ENCODE measurements at places on chromosomes 4 and X.

- no peak for DNase-seq
These were observed 21.4 kb upstream of the IL15 start for GRCh38 chr4:141614878-141615586.

GRCh38 chr4:85113706-85114105, 147.2 kb upstream of the WDFY3 start:
- DNase-seq, result no peak

GRCh38 chr4:106718548-106718947, 317.6 kb downstream of the DKK2 start:
- no peak for DNase-seq

- no peak for DNase-seq
These were observed 53.0 kb upstream of the DAPP1 start for GRCh38 chr4:99763635-99764101.

DNA sequence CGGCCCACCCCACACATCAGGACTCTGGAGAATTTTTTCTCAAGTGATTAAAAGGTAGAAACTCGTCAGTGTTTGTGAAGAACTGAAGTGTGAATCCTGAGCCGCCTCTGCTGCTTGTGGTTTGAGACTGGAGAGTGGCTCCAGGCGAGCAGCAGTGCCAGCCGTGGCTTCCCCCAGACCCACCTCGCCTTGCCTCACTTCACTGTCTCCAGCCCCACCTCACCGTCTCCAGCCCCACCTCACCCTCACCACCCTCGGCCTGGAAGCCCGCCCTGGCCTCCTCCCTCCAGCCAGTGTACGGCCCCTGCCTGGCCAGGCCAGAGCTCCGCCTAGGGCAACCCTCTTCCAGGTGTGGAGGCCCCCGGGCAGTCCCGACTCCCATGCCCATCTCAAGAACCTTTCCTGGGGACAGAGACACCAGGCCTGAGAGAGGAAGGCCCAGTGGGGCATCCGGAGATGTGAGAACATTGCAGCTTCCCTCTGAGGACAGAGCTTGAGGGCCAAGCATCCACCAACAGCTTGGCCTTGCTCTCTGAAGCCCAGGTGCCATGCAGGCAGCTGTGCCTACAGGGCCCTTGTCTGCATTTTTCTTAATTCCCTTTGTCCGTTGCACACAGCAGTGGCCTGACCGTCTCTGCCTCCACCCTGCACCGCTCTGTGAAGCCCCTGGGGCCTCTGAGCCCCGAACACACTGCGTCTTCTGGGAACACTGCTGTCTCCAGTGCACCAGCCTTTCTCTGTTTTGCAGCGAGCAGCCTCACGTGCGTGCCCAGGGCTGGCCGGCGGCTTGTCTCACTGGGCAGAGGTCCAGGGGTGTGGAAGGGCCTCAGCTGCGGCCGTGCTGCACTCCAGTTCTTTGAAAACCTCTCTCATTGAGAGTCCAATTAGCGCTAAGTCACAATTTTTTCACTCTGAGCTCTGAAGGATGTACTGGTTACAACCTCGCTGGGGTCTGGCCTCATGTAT, 13.8 kb downstream of the SH3BP2 start:
- DNase-seq, result no peak

DNA sequence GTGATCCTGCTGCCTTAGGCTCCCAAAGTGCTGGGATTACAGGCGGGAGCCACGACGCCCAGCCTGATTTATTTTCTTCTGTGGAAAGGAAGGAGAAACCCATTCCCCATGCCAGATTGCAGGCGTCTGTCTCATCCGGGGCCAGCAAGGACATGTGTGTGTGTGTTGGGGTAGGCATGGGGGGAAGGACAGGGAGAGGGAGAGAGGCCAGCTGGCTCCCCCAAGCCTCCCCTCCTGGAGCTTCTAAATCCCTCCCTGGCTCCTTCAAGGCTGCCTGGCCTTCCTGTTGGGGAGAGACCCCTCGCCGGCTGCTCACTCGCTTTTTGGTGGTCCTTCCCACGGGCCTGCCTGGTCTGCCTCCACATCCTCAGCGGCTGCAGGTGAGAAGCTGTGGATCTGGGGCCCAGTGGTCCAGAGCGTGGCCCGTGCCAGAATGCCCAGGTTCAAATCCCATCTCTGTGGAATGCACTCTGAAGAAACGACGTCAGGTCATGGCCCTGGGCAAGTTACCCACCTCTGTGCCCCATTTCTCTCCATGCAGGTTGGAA, 1.3 kb upstream of the PLXNB3 start:
- DNase-seq, result no peak

- DNase-seq, result no peak
These were observed 2.0 kb upstream of the ARX start for GRCh38 chrX:25017667-25018247.

DNA sequence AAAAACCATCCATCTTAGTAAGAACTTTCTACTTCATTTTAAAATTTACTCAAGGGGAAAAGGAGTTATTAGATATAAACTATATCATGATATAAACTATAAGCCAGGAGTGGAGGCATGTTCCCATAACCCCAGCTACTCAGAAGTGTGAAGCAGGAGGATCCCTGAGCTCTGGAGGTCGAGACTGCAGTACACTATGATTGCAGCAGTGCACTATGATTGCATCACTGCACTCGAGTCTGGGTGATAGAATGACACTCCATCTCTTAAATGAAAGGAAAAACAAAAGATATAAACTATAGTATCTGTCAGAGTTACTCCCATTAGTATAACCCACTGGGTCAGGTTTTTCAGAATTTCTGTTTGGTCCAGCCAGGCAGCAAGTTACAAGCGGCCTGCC, 47.6 kb downstream of the RPS3A start:
- DNase-seq, result no peak

GRCh38 chr4:74370912-74371311, 6.0 kb downstream of the EREG start:
- peak; percentile 26 for DNase-seq

GRCh38 chr4:38310446-38311043, 350.3 kb downstream of the PTTG2 start:
- no peak for DNase-seq

- no peak for DNase-seq
These were observed 181.7 kb upstream of the IGFBP7 start for GRCh38 chr4:57291911-57292310.

DNA sequence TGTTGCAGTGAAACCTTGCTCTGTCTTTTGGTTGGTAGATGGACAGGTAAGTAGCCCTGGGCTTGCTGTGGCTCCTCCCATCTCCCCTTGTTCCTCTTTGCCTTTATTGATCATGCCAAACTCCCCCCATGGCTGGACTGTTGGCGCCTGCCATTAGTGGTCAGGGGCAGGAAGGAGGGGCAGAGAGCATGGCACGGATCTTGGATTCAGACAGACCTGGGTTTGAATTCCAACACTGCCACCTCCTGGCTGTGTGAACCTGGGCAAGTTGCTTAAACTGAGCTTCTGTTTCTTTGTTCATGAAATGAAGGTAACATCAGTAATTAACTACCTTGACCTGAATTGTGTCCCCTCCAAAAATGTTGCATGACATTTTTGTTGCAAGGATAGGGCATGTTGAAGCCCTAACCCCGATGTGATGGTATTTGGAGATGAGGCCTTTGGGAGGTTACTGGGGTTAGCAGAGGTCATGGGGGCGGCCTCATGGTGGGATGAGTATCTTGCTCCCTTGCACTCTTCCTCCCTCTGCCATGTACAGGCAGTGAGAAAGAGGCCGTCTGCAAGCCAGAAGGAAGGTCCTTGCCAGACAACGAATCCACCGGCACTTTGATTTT, 6.0 kb downstream of the SLC2A9 start:
- DNase-seq, result peak; percentile 41

- no peak for DNase-seq
These were observed 220.1 kb downstream of the RAB28 start for GRCh38 chr4:13263967-13264525.

- DNase-seq, result no peak
These were observed 136.4 kb upstream of the PLAC1 start for GRCh38 chrX:134794692-134795091.

DNA sequence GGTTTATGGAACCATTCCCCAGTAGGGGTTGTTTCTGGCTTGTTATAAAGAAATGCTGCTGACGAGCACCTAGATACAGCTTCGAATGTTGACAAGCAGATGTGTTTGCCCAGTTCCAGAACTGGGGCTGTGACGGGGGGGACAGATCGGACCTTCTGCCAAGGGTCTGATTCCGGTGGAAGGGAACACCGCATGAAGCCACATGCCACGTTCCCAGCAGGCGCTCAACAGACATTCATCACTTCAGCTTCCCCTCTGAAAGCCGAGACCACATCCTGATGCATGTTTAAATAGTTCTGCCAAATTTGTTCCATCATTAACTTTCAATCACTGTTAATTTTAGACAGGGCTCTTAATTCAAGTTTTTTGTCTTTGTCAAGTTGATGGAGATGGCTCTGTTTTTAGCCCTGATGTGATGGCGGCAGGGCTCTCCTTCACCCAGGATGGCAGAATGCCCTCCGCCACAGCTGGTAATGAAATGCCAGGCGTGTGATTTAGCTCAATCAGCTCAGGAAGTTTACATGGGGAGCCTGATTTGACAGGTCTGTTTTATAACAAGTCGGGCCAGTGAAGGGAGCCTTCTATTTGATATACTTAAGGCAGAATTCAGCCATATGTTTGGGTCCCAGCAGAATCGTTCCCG, 57.4 kb downstream of the PSAPL1 start:
- DNase-seq, result no peak

GRCh38 chr4:37749398-37749988, 63.3 kb upstream of the RELL1 start:
- DNase-seq, result no peak

DNA sequence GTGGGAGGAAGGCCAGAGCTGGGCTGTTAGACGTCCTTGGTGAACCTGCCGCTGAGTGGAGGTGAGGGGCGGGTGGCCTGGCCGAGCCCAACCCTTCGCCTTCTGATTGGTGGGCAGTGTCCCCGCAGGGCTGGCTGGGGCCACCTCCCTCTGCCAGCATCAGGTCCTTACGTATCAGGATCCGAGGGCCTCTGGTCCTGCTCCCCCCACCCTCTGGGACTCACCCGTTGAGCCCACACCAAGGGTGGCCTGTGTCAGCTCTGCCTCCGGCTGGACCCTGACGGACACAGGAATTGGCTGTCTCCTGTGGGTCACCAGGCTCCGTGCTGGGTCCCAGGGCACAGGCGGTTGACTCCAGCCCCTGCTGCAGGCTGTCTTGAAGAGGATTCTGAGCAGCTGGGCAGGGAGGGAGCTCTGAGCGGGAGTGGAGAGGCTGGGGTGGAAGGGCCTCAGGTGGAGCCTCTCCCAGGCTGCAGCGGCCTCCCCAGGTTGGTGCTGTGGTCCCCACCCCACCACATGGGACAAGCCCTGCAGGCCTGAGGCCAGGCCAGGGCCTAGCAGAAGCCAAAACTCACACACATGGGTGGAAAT, 58.4 kb upstream of the NKX1-1 start:
- no peak for DNase-seq

GRCh38 chrX:69543572-69543971, 39.4 kb downstream of the NALF2 start:
- no peak for DNase-seq

Data from neuronal stem cell (in vitro differentiated cells).